RWPE2 (cell line): ENCODE measurements at places on chromosomes 2 and 18.

GRCh38 chr2:25421820-25422411, 80.2 kb upstream of the DNMT3A start:
- DNase-seq, result no peak

DNA sequence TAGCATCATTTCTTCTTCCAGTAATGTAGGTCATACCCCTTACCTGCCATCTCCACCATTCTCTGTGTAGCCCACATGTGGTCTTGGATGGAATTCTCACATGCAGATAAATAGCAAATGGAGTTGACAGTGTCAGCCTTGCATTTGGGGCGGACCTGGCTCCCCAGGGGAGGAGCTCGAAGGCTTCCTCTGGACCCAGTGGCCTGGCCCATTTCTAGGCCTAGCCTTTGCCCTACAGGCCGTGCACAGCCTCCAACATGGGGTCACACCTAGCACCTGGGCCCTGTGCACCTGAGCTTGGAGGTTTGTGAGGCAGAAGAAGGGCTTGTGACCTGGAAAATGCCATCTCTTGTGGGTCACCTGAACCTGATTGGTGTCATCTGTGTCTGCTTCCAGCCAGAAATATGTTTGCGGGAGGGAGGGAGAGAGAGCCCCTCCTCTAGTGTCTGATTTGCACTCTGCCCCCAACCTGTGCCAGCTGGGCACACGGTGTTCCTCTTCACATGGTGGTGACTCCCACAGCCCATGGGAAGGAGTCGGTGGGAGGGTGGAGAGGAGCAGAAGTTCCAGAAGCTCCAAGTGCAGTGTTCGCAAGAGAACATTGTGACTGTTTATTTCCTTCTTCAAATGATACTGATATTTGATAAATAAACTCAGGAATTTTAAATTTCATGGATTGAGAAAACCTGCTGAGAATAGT, 33.0 kb downstream of the ITGB1BP1 start:
- no peak for DNase-seq

GRCh38 chr2:153106802-153107477, 371.6 kb downstream of the RPRM start:
- DNase-seq, result no peak

DNA sequence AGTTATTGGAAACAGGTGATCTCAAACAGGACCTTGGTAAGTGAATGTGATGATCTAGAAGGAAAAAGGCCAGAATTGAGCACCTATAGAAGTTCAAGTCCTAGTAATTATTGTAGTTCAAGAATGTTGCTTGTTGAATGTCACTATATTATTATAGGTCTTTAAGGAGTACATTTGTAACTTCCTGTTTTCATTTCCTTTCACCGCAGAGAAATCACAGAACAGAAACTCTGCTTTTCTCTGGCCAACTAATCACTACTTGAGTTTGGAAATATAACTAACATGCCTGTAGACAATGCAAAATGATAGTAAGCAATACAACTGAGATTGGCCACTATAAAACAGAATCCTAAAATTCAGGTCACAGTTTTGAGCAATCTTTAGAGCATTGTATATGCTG, 61.8 kb upstream of the EFEMP1 start:
- no peak for DNase-seq

- DNase-seq, result no peak
Measured at GRCh38 chr2:232299927-232300674, 78.5 kb upstream of the ALPP start.

DNA sequence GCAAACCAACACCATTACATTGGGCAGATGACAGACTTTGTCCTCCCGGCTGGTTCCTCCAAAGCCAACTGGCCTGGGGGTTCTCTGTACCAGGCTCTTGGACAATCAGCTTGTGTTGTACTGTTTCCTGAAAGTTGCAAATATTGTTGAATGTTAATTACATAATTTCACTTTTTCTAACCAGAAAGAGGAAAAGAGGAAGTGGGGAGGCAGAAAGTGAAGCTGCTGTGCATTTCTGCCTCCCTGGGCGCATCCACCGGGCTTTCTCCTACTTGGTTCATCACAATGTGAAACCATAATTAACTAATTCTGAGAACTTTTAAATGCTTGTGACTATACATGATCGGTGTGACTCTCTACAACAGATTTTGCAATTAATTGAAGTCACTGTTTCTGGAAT, 10.1 kb downstream of the TWIST2 start:
- DNase-seq, result no peak

DNA sequence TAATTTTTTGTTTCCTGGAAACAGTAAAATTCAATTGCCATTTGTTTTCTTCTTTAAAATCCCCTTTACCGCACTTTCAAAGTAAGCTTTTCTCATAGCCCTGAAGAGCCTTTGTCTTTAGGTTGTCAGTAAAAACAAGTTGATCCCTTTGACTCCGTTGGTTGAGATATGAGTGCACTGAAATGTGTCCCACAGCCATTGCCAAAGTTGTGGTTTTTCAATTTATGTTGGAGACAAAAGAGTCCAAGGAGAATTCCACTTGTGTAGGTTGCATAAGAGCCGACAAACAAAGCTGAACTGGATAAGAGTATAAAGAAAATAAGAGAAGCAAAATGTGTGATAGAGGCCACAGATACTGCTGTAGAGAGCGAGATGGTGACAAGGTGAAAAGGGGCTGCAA, 26.1 kb upstream of the HNMT start:
- no peak for DNase-seq

DNA sequence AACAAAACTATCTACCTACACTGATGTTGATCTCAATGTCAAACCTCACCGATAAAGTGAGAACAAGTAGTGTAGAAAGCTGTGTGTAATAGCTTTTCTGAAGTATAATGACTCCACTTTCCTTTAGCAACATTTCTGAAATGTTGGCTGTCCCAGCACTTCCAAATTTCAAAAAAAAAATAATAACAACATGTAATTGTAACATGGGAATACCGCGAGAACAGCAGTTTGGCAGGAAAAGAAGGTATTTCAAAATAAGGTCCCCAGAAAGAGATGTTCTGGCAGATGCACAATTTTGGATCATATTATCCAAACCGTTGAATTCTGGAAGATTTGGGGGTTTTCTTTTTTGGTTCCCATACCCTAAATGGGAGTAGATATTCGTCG, 352.0 kb downstream of the ARHGAP15 start:
- no peak for DNase-seq

DNA sequence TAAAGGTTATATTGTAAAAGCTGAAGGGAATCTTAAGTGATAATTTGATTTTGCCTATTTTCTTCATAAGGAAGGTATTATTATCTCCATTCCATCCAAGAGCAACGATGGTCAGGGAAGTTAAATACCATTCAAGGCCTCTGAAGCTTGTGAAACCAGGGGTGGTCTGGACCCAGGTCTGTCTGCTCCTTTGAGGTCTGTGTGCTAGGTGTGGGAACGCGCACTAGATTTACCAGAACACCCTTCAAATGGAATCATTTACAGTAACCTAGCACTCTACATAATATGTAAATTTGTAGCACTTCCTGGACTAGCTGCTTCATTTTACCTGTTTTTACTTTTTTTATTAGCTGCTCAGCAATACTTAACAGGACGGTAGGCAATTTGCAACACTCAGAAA, 6.4 kb upstream of the TRIB2 start:
- no peak for DNase-seq

DNA sequence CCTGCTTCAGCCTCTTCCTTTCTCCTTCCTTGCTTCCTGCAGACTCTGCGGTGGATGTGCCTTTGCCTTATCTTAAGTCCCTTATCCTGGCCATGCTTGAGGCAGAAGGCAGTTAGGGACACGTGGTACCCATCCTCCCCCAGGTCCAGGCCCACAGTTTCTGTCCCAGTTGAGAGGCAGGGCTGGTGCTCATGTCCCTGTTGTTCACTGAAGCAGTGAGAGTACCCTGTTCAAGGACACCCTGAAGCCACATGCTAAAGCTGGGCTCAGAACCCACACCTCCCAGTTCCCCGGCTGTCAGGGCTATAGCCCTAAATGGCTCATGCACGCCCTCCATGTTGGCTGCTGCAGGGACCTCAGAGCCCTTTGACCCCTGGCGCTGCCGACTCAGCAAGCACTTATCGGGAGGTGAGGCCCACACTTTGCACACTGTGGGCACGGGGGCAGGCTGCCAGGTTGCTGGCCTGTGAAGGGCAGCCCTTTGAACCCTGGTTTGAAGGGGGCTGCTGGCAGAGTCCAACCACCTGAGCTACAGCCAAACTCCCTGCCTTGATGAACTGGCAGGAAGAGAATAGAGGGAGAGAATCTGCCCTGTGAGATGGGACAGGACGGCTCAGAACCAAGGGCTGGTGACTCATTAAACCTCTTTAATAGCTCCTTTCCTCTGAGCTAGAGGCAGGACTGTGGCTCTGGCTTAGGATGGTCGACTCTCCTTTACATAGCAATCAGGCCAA, 6.3 kb downstream of the KHK start:
- DNase-seq, result no peak

DNA sequence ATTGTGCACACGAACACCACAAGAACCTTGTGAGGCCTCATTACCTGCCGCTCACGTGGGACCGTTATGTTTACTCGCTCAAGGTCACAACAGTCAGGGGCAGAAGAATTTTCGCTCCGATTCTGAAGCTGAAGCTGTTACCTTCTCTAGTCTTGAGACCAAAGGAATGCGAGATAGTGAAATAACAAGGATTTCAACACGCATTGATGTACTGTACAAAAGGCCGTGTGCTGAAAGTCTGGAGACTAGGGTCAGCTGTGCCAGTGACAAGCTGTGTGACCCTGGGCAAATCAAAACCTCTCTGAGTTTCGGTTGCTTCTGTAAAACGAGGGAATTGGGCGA, 583 bp downstream of the NEMP2 start:
- no peak for DNase-seq

DNA sequence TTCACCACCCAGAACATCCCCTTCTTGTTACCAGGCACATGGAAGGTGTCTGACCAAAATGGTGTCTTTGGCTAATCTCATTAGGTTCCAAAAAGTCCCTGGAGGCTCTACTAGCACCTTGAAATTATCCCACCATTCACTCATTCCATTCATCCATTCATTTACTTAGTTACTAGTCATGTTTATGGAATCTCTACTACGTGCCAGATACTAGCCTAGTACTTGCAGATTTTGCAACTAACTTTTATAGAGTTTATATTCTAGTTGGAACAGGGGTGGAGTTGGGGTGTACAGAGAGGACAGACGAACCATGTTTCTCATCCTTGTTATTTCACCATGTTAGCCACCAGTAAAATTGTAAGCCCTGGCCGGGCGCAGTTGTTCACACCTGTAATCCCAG, 4.0 kb upstream of the NOP58 start:
- DNase-seq, result no peak

GRCh38 chr2:240596491-240596931, 10.0 kb downstream of the CAPN10 start:
- DNase-seq, result peak; percentile 64

GRCh38 chr2:8515864-8516533, 165.9 kb upstream of the ID2 start:
- no peak for DNase-seq

- DNase-seq, result no peak
Measured at GRCh38 chr18:7259475-7259874, 28.6 kb downstream of the LRRC30 start.

DNA sequence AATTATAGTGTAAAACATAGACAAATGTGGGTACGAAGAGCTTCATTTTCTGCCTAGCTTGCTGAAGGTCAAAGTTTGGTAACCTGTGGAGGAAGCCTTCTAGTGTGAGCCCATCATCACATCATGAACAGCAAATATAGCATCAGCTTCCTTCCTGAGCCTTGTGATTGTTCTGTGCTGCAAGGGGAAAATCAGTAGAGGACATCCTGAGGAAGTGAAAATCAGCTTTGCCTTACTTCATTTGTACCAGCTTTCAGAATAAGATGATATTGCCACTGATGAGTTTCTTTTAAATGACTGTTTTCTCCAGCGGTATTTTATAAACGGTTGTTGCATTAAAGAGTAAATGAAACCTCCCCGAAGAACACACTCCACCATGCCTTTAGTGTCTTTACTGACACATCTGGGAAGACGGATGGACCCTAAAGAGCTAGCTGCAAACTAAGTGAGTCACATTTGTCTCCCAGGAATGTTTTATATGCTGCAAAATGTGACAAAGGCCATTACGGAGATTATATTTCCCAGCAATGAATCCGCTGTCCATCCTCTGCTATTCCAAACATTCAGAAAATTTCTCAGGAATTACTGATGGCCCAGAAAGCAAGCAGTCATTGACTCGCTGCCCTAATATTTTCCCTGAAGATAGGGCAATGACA, 1272.8 kb downstream of the SUCLG1 start:
- no peak for DNase-seq

GRCh38 chr2:109280804-109281203, 151.8 kb downstream of the SH3RF3 start:
- no peak for DNase-seq

GRCh38 chr2:1656961-1657841, 87.1 kb downstream of the PXDN start:
- DNase-seq, result no peak

DNA sequence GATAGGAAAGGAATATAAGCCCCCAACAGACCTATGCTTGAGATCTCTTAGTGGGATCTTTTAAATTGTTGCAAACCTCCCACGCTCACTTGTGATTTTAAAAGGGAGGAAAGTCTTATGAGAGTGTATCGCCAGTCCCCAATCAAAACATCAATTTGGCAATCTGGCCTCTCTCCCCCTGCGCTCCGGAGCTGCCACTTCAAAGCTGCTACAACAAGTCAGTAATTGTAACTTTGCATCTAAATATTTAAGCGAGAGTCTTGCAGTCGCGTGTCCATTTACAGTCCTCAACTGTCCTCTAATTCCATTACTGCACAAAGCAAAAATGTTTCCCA, 8.4 kb downstream of the PAX3 start:
- DNase-seq, result no peak

GRCh38 chr2:186695081-186695756, 1.4 kb downstream of the FAM171B start:
- DNase-seq, result no peak

- no peak for DNase-seq
Measured at GRCh38 chr18:11987527-11987926, 6.2 kb downstream of the IMPA2 start.

GRCh38 chr2:181190711-181191110, 210.3 kb downstream of the UBE2E3 start:
- DNase-seq, result no peak

DNA sequence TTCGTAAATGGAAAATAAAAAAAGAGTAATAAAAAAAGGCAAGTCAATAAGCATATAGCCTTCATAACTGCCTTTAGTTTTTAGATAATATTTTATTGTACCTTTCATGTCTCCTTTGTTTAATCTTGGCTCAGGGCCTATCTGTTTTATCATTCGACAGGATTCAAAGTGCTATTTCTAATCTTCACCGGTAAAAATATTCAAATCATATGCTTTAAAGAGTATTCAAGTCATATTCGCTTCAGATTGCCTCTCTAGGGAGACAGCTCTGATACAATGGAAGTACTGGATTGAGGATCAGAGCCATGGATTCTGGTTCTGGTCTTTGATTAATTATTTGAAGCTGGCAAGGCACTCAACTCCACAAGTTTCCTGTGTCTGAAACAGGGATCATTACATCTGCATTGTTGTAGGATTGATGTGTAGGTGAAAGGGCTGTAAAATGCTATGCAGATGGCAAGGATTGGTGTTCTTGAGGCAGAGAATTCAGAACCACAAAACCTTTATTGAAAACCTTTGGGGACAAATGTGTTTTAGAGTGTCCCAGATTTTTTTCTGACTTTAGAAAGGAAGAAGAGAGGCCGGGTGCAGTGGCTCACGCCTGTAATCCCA, 84.3 kb upstream of the RAPH1 start:
- no peak for DNase-seq
